Activated CD8-positive, alpha-beta T cell treated with anti-CD3 and anti-CD28 coated beads, Interleukin-2, amount 10 ng/mL, durations not matched to agents 7 days and 5 days (primary cell): ENCODE measurements at places on chromosomes 4 and X.
A peak's percentile ranks its signal among the peaks of the same experiment; 100 is the strongest.

DNA sequence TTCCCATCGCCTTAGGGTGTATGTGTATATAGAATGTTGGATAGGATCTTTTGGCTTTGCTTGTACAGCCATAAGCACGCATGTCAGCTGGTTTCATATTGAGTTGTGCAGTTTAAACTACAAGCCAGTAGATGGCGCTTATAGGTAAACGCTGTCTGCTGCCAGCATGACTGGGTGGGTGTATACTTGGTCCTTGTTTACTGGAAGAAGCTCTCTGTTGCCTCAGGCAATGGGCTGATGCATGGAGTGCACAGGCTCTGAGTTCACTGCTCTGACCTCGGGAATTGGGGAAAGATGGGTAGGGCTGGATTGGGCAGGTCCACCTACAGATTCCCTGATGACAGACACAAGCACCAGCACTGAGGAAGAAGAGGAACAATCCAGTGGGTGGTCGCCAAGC, 831.5 kb downstream of the STIM2 start:
- no peaks in the 10 kb centered on the region for H3K4me1 ChIP-seq
- DNase-seq: no peak
- no peak overlapping the region for H3K4me3 ChIP-seq
- no peaks in the 10 kb centered on the region for H3K27me3 ChIP-seq

DNA sequence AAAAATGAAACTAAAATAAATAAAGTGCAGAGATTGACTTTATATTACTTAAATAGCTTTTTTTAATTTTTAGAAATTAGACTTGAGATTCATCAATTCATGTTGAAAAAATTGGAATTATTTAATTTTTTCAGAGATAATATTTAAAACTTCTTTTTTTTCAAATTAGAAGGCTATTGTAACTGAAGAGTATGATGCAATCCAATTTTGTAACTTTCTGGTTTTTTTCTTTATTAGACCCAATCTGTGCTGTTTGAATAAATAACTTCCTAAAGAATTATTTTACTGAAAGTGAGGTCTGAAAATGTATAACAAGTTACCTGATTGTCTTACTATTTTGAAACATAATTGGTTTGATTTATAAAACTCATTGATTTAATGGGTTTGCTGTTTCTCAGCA, 200.9 kb downstream of the MAD2L1 start:
- DNase-seq: no peak
- no peaks in the 10 kb centered on the region for H3K27me3 ChIP-seq
- H3K4me1 ChIP-seq: no peaks in the 10 kb centered on the region

DNA sequence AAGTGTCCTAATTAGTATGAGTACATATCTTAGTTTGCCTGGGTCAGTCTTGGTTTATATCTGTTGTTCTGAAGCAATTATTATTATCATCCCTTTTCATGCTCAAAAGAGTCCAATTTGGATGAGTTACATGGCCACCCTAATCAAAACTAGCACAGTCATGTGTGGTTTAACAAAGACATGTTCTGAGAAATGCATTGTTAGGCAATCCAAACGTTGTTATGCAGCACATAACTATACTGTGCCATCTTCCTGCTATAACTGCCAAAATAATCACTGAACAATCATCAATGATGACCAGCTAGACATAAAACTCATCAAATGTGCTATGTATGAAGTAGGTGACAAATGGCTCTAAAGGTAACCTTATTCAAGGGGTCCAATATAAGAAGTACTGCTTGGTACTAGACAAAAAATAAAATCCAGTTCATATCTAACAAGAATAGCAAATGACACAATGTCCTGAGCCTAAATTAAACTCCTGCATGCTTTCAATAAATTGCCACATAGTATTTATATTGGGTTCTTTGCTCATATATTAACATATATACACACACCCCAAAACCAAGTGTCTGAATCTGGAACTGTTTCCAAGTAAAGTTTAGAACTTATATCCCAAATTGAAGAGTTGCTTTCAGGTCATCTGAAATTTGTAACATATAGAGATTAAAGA, 41.9 kb downstream of the CNOT6L start:
- no peak for DNase-seq
- peaks cover 50% of the 10 kb centered on the region for H3K36me3 ChIP-seq
- H3K4me1 ChIP-seq: peaks cover 24% of the 10 kb centered on the region
- H3K4me3 ChIP-seq: no peak overlapping the region
- H3K27ac ChIP-seq: no peak overlapping the region
- H3K27me3 ChIP-seq: no peaks in the 10 kb centered on the region

GRCh38 chr4:89284828-89285227, 22.8 kb downstream of the GPRIN3 start:
- H3K36me3 ChIP-seq: peaks cover 55% of the 10 kb centered on the region
- peaks cover 73% of the 10 kb centered on the region for H3K4me1 ChIP-seq
- H3K4me3 ChIP-seq: peak overlapping the region; percentile 15
- H3K27me3 ChIP-seq: no peaks in the 10 kb centered on the region
- DNase-seq: no peak

DNA sequence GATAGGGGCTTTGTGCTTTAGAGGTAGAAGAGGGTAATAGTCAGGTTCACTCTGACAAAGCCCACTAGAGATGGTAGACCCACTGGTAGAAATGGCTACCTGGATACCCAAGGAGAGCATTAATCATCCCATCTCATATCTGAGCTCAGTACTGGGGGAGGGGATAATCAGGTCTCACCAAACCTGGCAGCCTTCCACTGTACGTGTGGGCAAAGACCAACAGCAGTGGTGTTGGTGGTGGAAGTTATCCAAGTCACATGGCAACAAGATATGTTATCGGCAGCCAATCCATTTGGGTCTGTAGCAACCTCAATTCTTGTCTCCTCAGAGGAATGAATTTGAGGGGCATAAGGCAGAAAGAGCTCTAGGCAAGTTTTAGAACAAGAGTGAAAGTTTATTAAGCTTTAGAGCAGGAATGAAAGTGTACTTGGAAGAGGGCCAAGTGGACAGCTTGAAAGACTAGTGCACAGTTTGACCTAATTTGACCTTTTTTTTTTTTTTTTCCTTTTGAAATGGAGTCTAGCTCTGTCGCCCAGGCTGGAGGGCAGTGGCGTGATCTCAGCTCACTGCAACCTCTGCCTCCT, 67.0 kb upstream of the CXCL13 start:
- H3K27me3 ChIP-seq: peaks cover 32% of the 10 kb centered on the region
- no peak overlapping the region for H3K4me3 ChIP-seq
- H3K27ac ChIP-seq: no peak overlapping the region
- no peaks in the 10 kb centered on the region for H3K36me3 ChIP-seq

GRCh38 chr4:136967069-136967468, 565.2 kb downstream of the PCDH18 start:
- H3K27me3 ChIP-seq: no peaks in the 10 kb centered on the region
- no peak overlapping the region for H3K4me3 ChIP-seq
- H3K27ac ChIP-seq: no peak overlapping the region
- no peak for DNase-seq
- H3K36me3 ChIP-seq: no peaks in the 10 kb centered on the region

- DNase-seq: no peak
- H3K27me3 ChIP-seq: no peaks in the 10 kb centered on the region
- H3K4me1 ChIP-seq: no peaks in the 10 kb centered on the region
- H3K27ac ChIP-seq: no peak overlapping the region
- no peaks in the 10 kb centered on the region for H3K36me3 ChIP-seq
- H3K4me3 ChIP-seq: no peak overlapping the region
These were observed 8.2 kb downstream of the NAA11 start for GRCh38 chr4:79317711-79318110.

GRCh38 chr4:127506283-127506682, 126.5 kb upstream of the INTU start:
- no peak overlapping the region for H3K27ac ChIP-seq
- no peaks in the 10 kb centered on the region for H3K36me3 ChIP-seq
- no peaks in the 10 kb centered on the region for H3K27me3 ChIP-seq
- DNase-seq: no peak

GRCh38 chr4:182640932-182641331, 276.3 kb downstream of the DCTD start:
- H3K36me3 ChIP-seq: no peaks in the 10 kb centered on the region
- no peak for DNase-seq
- no peak overlapping the region for H3K4me3 ChIP-seq
- H3K27me3 ChIP-seq: no peaks in the 10 kb centered on the region
- no peak overlapping the region for H3K27ac ChIP-seq

GRCh38 chrX:17617806-17618205, 119.5 kb upstream of the SCML1 start:
- DNase-seq: no peak
- no peaks in the 10 kb centered on the region for H3K27me3 ChIP-seq
- no peak overlapping the region for H3K4me3 ChIP-seq
- H3K4me1 ChIP-seq: peaks cover 16% of the 10 kb centered on the region

GRCh38 chr4:148926276-148927260, 484.4 kb upstream of the NR3C2 start:
- no peak overlapping the region for H3K4me3 ChIP-seq
- no peaks in the 10 kb centered on the region for H3K27me3 ChIP-seq

GRCh38 chr4:169963998-169964397, 62.2 kb downstream of the MFAP3L start:
- H3K36me3 ChIP-seq: no peaks in the 10 kb centered on the region
- H3K27me3 ChIP-seq: peaks cover 4% of the 10 kb centered on the region
- no peaks in the 10 kb centered on the region for H3K4me1 ChIP-seq
- H3K27ac ChIP-seq: no peak overlapping the region
- DNase-seq: no peak

- H3K27ac ChIP-seq: no peak overlapping the region
- no peak for DNase-seq
- no peaks in the 10 kb centered on the region for H3K4me1 ChIP-seq
- H3K27me3 ChIP-seq: peaks cover 12% of the 10 kb centered on the region
- H3K36me3 ChIP-seq: no peaks in the 10 kb centered on the region
These were observed 17.6 kb upstream of the PJA1 start for GRCh38 chrX:69182818-69183380.

GRCh38 chr4:152696764-152697261, 17.0 kb upstream of the TMEM154 start:
- peaks cover 14% of the 10 kb centered on the region for H3K4me1 ChIP-seq
- peak; percentile 62 for DNase-seq
- H3K27me3 ChIP-seq: peaks cover 4% of the 10 kb centered on the region
- peak overlapping the region; percentile 9 for H3K27ac ChIP-seq
- no peaks in the 10 kb centered on the region for H3K36me3 ChIP-seq
- H3K4me3 ChIP-seq: no peak overlapping the region

DNA sequence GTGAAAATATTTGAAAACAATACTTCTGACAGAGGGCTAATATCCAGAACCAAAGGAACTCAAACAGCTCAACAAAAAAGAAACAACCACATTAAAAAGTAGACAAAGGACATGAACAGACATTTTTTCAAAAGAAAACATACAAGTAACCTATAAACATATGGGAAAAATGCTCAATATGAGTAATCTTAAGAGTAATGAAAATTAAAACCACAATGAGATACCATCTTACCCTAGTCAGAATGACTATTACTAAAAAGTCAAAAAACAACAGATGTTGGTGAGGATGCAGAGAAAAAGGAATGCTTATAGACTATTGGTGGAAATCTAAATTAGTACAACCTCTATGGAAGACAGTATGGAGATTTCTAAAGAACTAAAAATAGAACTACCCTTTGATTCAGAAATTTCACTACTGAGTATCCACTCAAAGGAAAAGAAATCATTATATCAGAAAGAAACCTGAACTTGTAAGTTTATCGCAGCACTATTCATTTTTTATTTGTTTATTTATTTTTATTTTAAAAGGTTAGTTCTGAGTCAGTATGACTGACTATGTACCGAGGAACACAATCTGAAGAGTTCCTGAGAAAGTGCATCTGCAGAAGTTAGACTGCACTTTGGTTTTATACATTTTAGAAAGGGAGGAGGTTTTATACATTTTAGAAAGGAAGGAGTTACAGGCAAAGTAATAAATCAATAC, 231.3 kb downstream of the INPP4B start:
- H3K4me1 ChIP-seq: no peaks in the 10 kb centered on the region
- H3K36me3 ChIP-seq: no peaks in the 10 kb centered on the region
- DNase-seq: no peak
- H3K27me3 ChIP-seq: no peaks in the 10 kb centered on the region
- no peak overlapping the region for H3K4me3 ChIP-seq
- H3K27ac ChIP-seq: no peak overlapping the region

DNA sequence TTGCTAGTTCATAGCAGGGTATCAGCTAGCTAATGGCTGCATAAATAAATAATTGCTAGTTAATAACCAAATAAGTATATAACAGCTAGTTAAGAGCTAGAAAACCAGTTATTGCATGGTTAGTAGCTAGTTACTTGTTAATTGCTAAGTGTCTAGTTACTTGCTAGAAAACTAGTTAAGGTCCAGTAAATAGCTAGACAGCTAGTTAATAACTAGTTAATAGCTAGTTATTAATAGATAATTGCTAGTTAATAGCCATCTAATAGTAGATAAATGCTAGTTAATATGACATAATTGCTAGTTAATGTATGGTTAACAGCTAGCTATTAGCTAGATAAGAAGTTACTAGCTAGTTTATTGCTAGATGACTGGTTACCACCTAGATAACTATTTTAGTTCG, 629.9 kb upstream of the CT83 start:
- no peak overlapping the region for H3K4me3 ChIP-seq
- H3K27ac ChIP-seq: no peak overlapping the region
- no peaks in the 10 kb centered on the region for H3K27me3 ChIP-seq
- H3K4me1 ChIP-seq: no peaks in the 10 kb centered on the region
- no peak for DNase-seq
- no peaks in the 10 kb centered on the region for H3K36me3 ChIP-seq

- DNase-seq: no peak
- no peaks in the 10 kb centered on the region for H3K27me3 ChIP-seq
- H3K4me3 ChIP-seq: no peak overlapping the region
- H3K36me3 ChIP-seq: no peaks in the 10 kb centered on the region
These were observed 359.9 kb upstream of the CNKSR2 start for GRCh38 chrX:21014326-21014725.

GRCh38 chr4:57119054-57119651, 9.0 kb upstream of the IGFBP7 start:
- no peak overlapping the region for H3K4me3 ChIP-seq
- no peaks in the 10 kb centered on the region for H3K4me1 ChIP-seq
- peaks cover 24% of the 10 kb centered on the region for H3K27me3 ChIP-seq
- DNase-seq: no peak
- no peaks in the 10 kb centered on the region for H3K36me3 ChIP-seq
- H3K27ac ChIP-seq: no peak overlapping the region

DNA sequence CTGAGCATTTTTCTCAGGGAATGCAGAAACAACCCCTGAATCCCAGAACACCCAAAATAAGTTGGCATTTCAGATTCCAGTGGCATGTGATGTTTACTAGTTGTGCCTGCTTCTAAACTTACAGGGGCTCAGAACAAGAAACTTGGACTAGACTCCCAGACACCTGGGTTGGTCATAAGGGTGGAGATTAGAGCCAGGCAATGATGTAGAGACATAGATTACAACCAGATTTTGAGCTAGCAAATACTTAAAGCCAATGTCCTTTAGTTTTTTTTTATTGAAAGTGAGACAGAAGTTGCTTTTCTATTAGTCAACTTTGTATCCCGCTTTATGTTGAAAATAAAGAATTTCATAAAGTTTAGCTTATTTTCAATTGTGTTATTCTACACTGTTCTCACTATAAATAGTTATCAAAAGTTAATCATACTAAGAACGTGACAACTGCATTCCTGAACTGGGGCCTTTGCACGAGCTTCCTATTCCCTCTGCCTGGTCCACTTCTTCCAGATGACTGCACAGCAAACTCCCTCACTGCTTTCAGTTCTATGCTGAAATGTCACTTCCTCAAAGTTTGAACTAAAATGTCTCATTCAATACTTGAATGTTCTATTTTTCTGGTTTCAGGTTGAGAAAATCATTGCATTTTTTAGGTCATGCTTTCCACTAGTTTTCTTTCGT, 224.7 kb upstream of the PPP1R2C start:
- no peak for DNase-seq
- H3K36me3 ChIP-seq: no peaks in the 10 kb centered on the region
- H3K4me3 ChIP-seq: no peak overlapping the region
- no peaks in the 10 kb centered on the region for H3K27me3 ChIP-seq
- H3K4me1 ChIP-seq: no peaks in the 10 kb centered on the region
